Astrocyte (in vitro differentiated cells and primary cell): ENCODE measurements at places on chromosomes 13 and 19. TPM values are rescaled to one million over a fixed set of nuclear protein-coding genes. Genes with fewer than 3 reads are reported as not detected.

DNA sequence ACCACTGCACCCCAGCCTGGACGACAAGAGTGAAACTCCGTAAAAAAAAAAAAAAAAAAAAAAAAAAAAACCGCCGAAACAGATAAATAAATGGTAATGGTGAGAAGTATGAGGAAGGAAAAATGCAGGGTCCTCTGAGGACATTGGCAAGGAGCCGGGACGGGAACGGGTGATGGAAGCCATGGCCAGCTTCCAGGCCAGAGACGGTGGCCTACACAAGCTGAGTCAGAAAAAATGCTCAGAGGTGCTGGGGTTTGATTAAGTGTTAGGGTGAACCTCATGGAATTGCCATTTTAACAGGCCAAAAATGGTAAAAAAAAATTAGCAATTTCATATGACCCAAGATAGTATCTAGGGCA, 866 bp upstream of the ZSWIM4 start:
- peaks cover 34% of the 10 kb centered on the region for H3K4me1 ChIP-seq
- peak; percentile 97 for DNase-seq
- H3K27ac ChIP-seq = peak overlapping the region; percentile 90
- no peaks in the 10 kb centered on the region for H3K27me3 ChIP-seq

GRCh38 chr19:57438925-57439324, 3.8 kb downstream of the ZNF749 start:
- H3K27me3 ChIP-seq = no peaks in the 10 kb centered on the region
- no peak overlapping the region for H3K4me3 ChIP-seq
- no peak for DNase-seq
- peaks cover 9% of the 10 kb centered on the region for H3K36me3 ChIP-seq
- H3K4me1 ChIP-seq = peaks cover 3% of the 10 kb centered on the region

- no peaks in the 10 kb centered on the region for H3K36me3 ChIP-seq
- H3K27me3 ChIP-seq = no peaks in the 10 kb centered on the region
- peak; percentile 53 for DNase-seq
- peak overlapping the region; percentile 27 for H3K27ac ChIP-seq
Measured at GRCh38 chr13:44309794-44310757, 63.5 kb upstream of the SERP2 start.

- H3K4me3 ChIP-seq = no peak overlapping the region
- peaks cover 30% of the 10 kb centered on the region for H3K27me3 ChIP-seq
- peaks cover 16% of the 10 kb centered on the region for H3K4me1 ChIP-seq
Measured at GRCh38 chr19:40565355-40565754, 11.3 kb upstream of the SHKBP1 start.

- H3K4me3 ChIP-seq = no peak overlapping the region
- no peaks in the 10 kb centered on the region for H3K4me1 ChIP-seq
- no peak overlapping the region for H3K27ac ChIP-seq
- no peaks in the 10 kb centered on the region for H3K36me3 ChIP-seq
- DNase-seq = peak; percentile 41
Measured at GRCh38 chr13:94947965-94948371, 235.6 kb upstream of the SOX21 start.

The OVOL3 gene
- total RNA-seq = not detected in 2 replicates

The CYP4F2 gene
- not detected in 2 replicates for total RNA-seq

DNA sequence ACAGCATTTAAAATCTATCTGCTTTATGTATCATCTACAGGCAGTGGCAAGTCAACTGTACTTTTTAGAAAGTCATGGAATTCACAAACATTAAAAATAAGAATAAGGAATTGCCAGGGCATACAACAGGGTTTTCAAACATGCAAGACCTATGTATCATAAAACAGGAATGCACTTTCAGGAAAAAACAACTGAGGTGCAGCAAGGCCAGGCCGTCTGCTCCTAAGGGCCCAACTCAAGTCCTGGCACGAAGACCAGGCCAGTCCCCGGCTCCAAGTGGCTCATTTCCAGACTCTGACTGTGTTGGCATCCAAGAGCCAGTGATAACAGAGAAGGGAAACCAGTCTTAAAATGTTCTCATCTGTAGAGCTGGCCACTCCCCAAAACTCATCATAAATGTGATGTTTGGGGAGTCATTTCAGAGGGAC, 7.1 kb downstream of the RFX2 start:
- peak overlapping the region; percentile 29 for H3K27ac ChIP-seq
- H3K36me3 ChIP-seq = no peaks in the 10 kb centered on the region
- no peak overlapping the region for H3K4me3 ChIP-seq
- no peaks in the 10 kb centered on the region for H3K27me3 ChIP-seq
- H3K4me1 ChIP-seq = peaks cover 14% of the 10 kb centered on the region

The ZNF626 gene
- 18.5 and 20.6 TPM in 2 replicates for total RNA-seq

DNA sequence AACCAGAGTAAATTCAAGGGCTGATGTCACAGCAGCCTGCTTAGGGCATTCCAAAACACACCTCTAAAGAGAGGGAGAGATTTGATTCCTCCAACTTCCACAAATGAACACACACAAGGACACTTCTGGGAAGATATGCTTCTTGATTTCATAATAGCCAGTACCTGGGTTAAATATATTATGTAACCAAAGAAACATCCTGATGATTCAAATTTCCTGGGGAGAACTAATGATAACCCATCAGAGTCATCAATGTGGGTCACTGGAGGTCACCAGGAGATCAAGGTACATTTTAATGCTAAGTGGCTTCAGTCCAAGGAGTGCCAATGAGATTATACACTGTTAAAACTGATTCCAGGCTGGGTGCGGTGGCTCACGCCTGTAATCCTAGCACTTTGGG, 54.0 kb upstream of the DOCK9 start:
- H3K4me3 ChIP-seq = no peak overlapping the region
- DNase-seq = no peak
- H3K36me3 ChIP-seq = no peaks in the 10 kb centered on the region
- H3K27me3 ChIP-seq = no peaks in the 10 kb centered on the region

DNA sequence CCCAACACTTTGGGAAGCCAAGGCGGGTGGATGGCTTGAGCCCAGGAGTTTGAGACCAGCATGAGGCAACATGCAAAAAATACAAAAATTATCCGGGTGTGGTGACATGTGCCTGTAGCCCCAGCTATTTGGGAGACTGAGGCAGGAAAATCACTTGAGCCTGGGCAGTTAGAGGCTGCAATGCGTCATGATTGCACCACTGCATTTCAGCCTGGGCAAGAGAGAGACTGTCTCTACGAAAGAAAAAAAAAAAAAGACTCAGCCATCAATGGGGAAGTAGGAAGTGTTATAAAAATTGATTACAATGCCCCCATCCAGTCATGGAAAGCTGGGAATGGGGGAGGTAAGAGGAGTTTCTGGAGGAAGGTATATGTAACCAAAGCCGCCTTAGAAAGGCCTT, 5.4 kb downstream of the TYK2 start:
- no peaks in the 10 kb centered on the region for H3K27me3 ChIP-seq
- peaks cover 4% of the 10 kb centered on the region for H3K4me1 ChIP-seq
- DNase-seq = no peak
- H3K4me3 ChIP-seq = no peak overlapping the region
- no peak overlapping the region for H3K27ac ChIP-seq

The FAM216B gene
- total RNA-seq = not detected in 2 replicates

- H3K27me3 ChIP-seq = peaks cover 18% of the 10 kb centered on the region
- peaks cover 3% of the 10 kb centered on the region for H3K4me1 ChIP-seq
- H3K27ac ChIP-seq = no peak overlapping the region
Measured at GRCh38 chr19:14061081-14061749, 661 bp downstream of the PALM3 start.

- H3K27me3 ChIP-seq = no peaks in the 10 kb centered on the region
- H3K36me3 ChIP-seq = no peaks in the 10 kb centered on the region
- H3K4me1 ChIP-seq = no peaks in the 10 kb centered on the region
- no peak overlapping the region for H3K4me3 ChIP-seq
- DNase-seq = no peak
Measured at GRCh38 chr19:50974702-50975556, 5.5 kb upstream of the KLK6 start.

DNA sequence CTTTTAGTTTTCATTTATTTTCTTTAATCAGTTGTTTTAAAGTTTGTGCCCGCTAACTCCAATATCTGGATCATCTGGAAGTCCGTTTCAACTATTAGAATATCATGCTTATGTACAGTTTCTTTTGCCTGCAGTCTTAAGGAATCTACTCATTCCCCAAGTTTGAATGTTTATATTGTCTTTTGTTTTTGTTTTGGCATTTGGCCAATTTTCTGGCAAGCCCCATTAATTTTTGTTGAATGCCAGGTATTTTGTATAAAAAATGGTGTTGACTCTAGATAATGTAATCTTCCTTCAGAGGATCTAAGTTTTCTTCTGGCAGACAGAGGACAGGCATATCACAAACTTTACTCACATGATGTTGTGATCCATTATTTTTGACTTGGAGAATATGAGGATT, 11.1 kb upstream of the ZNF235 start:
- H3K27ac ChIP-seq = no peak overlapping the region
- H3K36me3 ChIP-seq = no peaks in the 10 kb centered on the region
- no peaks in the 10 kb centered on the region for H3K4me1 ChIP-seq
- peak; percentile 2 for DNase-seq
- no peak overlapping the region for H3K4me3 ChIP-seq

GRCh38 chr19:47020132-47020805, 632 bp downstream of the NPAS1 start:
- H3K27me3 ChIP-seq = peaks cover 39% of the 10 kb centered on the region
- H3K27ac ChIP-seq = no peak overlapping the region
- DNase-seq = no peak
- no peak overlapping the region for H3K4me3 ChIP-seq

DNA sequence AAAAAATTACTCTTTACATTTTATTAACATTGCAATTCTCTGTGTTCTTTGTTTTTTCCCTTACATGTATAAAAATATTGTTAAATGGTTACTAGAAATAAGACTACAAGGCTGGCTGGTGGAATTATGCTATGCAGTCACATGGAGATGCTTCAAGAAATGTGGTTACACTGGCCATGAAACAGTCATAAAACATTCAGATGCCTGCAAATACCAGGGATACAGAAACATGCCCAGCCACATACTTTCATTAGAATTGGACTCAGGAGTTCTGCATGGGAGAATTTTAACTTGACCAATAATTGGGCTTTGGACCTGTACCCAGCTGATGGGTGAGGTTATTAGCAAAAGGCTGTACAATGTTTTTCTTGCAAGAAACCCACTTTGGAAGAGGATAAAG, 1407.7 kb upstream of the SLC10A2 start:
- H3K4me3 ChIP-seq = no peak overlapping the region
- DNase-seq = peak; percentile 19
- H3K27me3 ChIP-seq = no peaks in the 10 kb centered on the region

- peak; percentile 68 for DNase-seq
- no peak overlapping the region for H3K4me3 ChIP-seq
- no peaks in the 10 kb centered on the region for H3K27me3 ChIP-seq
- H3K4me1 ChIP-seq = peaks cover 10% of the 10 kb centered on the region
- H3K36me3 ChIP-seq = no peaks in the 10 kb centered on the region
Measured at GRCh38 chr13:107374038-107374437, 806.1 kb upstream of the ARGLU1 start.

- no peak overlapping the region for H3K4me3 ChIP-seq
- no peak overlapping the region for H3K27ac ChIP-seq
- no peaks in the 10 kb centered on the region for H3K4me1 ChIP-seq
- H3K36me3 ChIP-seq = no peaks in the 10 kb centered on the region
Measured at GRCh38 chr19:8083141-8083540, 30.6 kb downstream of the CCL25 start.

- H3K4me3 ChIP-seq = no peak overlapping the region
- H3K27ac ChIP-seq = no peak overlapping the region
- H3K27me3 ChIP-seq = no peaks in the 10 kb centered on the region
- no peaks in the 10 kb centered on the region for H3K36me3 ChIP-seq
Measured at GRCh38 chr13:18943273-18943672, 238.4 kb downstream of the TUBA3C start.

GRCh38 chr13:99698816-99699099, 197.5 kb downstream of the TM9SF2 start:
- DNase-seq = no peak
- H3K36me3 ChIP-seq = no peaks in the 10 kb centered on the region
- peaks cover 1% of the 10 kb centered on the region for H3K27me3 ChIP-seq
- no peak overlapping the region for H3K27ac ChIP-seq
- no peak overlapping the region for H3K4me3 ChIP-seq

- H3K4me1 ChIP-seq = no peaks in the 10 kb centered on the region
- H3K4me3 ChIP-seq = no peak overlapping the region
- H3K27ac ChIP-seq = no peak overlapping the region
- H3K27me3 ChIP-seq = no peaks in the 10 kb centered on the region
Measured at GRCh38 chr13:35139591-35139990, 197.5 kb downstream of the NBEA start.

DNA sequence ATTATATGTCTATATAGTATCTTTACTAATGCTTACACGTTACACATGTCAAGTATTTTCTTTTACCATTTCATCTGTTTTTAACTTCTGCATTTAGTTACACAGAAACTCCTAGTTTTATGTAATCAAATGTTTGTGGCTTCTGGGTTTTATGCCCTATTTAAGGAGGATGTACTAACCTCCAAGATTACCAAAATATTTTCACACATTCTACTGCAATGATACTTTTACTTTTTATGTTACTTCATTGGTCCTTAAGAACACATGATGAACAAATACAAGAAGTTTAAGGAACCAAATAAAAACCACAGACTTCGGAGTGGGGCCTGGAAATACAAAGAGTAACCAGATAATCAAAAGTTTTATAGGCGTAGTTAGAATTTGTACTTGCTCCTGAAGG, 37.2 kb downstream of the ZC3H13 start:
- no peaks in the 10 kb centered on the region for H3K4me1 ChIP-seq
- H3K27ac ChIP-seq = no peak overlapping the region
- H3K4me3 ChIP-seq = no peak overlapping the region
- peaks cover 14% of the 10 kb centered on the region for H3K36me3 ChIP-seq

DNA sequence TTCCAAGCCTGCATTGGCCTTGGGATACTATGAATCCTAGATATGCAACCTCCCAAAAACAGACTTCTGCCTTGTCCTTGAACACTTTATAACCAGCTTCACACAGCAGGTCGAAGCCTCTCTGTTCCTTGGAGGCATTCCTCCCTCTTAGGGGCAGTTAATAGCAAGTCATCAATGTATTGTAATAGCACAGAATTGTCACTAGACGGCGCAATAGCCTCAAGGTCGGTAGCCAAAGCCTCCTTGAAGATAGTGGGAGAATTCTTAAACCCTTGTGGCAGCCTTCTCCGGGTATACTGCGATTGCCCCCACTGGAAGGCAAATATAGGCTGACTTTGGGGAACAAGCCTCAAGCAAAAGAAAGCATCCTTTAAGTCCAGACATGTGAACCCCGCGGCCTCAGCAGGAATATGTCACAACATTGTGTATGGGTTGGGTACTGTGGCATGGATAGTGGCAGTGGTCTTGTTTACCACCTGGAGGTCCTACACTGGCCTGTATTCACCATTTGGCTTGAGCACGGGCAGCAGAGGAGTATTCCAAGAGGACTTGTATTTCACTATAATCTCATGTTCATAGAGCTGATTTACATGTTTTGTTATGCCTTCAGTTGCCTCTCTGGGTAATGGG, 61.1 kb downstream of the ZNF431 start:
- no peaks in the 10 kb centered on the region for H3K36me3 ChIP-seq
- no peak overlapping the region for H3K4me3 ChIP-seq
- no peaks in the 10 kb centered on the region for H3K4me1 ChIP-seq
- no peak overlapping the region for H3K27ac ChIP-seq
- peak; percentile 2 for DNase-seq

GRCh38 chr19:53057904-53058580, 13.5 kb downstream of the ERVV-2 start:
- no peak overlapping the region for H3K27ac ChIP-seq
- DNase-seq = no peak
- peak overlapping the region; percentile 5 for H3K4me3 ChIP-seq
- no peaks in the 10 kb centered on the region for H3K27me3 ChIP-seq
- peaks cover 3% of the 10 kb centered on the region for H3K4me1 ChIP-seq
